ENCODE measurements at places on chromosomes 13 and 19.

GRCh38 chr19:13781547-13781946 lies 7.3 kb downstream of the C19orf53 start:
- no peak for DNase-seq

- DNase-seq, result no peak
Measured at GRCh38 chr13:70720386-70720785, 612.1 kb upstream of the KLHL1 start.

DNA sequence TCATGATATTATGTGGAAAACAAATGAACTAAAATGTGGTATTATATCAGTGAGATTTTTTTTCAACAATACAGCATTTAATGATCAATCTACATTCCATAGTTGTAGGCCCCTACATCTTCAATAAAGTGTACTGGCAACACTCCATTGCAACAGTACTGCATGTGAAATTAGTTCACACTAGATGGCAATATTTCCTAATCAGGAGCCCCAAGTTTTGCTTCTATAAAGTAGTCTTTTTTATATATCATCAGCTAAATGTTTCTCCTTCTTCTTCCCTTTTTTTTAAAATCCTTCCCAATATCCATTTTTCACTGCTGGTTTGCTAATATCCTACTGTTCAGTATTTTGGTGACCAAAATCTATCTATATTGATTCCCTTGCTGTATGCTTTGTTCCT lies 528.3 kb upstream of the ATXN8OS start:
- no peak for DNase-seq

DNA sequence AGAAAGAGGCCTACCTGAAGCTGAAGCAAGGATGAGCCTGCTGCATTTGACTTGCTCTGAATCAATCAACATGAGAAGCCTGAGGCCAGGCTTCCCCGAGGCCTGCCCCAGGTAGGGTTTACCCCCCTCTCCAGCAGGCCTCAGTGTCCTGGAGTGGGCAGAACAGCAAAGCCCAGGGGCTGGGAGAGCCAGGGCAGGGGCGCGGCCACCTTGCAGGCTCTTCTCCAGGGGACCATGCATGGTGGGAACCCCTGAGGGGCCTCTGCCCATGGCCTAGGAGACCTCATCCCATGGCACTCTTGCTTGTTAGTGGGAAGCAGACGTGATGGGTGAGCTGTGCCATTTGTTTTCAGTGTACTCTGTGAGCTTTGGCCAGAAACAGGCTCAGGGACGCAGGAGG lies 19.9 kb upstream of the LRP3 start:
- no peak for DNase-seq

- no peak for DNase-seq
Measured at GRCh38 chr13:64672751-64673150, 2557.4 kb downstream of the PCDH9 start.

- no peak for DNase-seq
Measured at GRCh38 chr19:54179921-54180461, 7.0 kb upstream of the TMC4 start.

GRCh38 chr19:46147791-46148288 lies at the start of gene IGFL2:
Gene IGFL2, plus strand, starts transcription at chr19:46148238. Its CDS starts 41 bp downstream, at chr19:46148279.
- DNase-seq, result no peak

GRCh38 chr19:16111909-16112752 lies 442 bp downstream of the RAB8A start:
- DNase-seq, result no peak

DNA sequence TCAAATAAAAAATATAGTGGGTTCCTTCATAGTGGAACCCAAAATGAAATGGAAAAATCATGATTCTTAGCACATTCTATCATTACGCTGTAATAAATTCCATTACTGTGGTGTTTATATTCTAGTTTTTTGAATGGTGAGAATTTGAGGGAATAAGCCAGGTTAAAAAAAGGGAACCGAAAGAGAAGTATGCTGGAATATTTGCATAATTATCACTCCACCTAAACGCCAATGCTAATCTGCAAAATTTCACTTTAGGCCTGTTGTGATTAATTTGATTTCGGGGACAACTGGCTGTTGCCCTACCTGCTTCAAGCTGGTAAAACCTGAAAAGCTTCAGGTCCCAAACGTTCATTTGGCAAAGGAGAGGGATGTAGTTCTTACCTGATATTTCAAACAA lies 32.1 kb upstream of the SCEL start:
- no peak for DNase-seq

DNA sequence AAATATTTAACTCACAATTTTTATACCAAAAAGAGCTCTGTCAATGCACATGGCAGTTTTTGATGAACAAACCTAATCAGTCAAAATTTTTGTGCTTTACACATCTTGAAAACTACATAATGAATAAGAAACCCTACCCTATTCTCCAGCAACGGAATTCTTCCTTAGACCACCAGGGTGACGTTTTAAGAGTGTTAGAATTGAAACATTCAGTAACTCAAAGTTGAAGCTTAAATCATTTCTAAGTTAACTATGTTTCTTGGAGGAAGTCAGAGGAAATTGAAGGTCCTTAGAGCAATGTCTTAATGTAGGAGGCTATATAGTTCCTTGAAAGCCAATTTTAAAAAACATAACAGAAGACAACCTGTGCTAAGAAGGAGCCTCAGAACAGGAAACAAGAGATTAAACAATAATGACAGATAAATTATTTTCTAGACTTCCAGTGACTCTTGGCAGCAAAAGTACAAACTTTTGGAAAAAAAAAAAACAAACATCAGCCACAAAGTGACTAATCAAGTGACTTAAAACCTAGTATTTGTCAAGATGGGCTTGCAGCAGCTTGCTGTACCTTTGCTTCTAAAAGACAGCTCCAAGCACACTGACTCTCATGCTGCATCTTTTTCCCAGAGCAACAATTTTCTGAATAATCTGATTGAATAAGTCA lies 6.2 kb downstream of the SPRY2 start:
- DNase-seq, result no peak

GRCh38 chr13:102033857-102034331 lies 368.0 kb downstream of the FGF14 start:
- DNase-seq, result no peak

DNA sequence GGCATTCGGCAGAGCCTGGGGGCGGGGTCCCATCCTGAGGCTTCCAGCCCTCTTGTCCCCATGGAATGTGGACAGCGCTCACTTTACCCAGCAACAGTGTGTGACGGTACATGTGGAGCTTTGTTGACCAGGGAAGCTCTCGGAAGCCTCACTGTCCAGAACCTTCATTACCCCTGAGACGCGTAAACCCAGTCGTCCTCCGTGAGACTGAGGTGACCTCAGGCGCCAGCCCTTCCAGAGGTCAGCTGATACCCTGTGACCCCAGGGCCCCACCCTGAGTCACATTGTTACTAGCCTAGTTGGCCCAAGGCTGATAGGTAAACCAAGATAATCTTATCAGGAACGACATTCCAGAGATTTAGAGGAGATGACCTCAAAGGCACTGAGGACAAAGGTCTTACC lies 10.2 kb upstream of the TMEM160 start:
- DNase-seq, result no peak

GRCh38 chr13:42215578-42216421 lies 56.2 kb upstream of the AKAP11 start:
- DNase-seq, result no peak

DNA sequence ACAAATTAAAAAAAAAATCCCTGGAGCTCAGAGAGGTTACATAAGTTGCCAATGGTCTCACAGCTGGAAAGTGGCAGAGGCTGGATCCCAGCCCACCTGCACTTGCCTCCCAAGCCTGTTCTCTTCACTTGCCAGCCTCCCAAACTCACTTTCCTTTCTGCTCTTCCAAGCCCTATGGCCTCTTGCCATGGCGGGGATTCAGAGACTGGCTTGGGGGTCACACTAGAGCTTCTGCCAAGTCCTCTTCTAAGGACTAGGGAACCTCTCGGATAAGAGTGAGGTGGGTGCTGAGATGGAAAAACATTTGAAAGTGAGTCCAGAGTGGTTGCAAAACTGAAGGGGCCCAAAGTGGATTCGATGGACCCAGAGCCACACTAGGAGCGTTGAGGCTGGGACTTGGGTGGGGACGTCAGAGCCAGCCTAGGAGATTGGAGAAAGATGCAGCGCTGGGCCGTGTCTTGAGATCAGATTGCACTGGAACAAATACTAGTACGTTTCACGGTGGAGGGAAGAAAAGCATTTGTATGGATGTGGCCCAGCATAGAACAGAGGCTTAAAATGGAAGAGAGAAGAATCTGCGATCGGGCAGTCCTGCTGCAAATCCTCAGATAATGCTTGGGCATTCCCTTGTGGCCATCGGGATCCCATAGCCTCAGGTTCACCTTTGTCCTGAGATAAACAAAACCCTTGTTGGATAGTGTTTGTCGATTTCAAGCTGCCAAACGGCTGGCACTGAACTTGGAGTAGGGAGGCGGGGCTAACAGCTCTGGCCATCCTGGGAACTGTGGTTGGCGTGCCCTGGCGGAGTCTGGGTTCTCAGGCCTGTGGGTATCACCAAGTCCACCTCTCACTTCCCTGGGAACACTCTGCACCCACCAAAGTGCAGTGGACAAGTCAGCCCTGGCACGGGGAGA lies 84.8 kb downstream of the ING1 start:
- no peak for DNase-seq

All from activated CD4-positive, CD25-positive, alpha-beta regulatory T cell treated with anti-CD3 and anti-CD28 coated beads, Interleukin-2, amount 50 U/mL, for 16 hours (primary cell).